ENCODE measurements at places on chromosomes 5 and 9. TPM values are rescaled to one million over a fixed set of nuclear protein-coding genes. Genes with fewer than 3 reads are reported as not detected.

- DNase-seq: no peak
Measured at GRCh38 chr9:124196814-124197176, 61.0 kb upstream of the NEK6 start.

- no peak for DNase-seq
Measured at GRCh38 chr9:21841133-21841532, 38.7 kb downstream of the MTAP start.

- DNase-seq: no peak
Measured at GRCh38 chr9:132241840-132242620, 80.2 kb downstream of the NTNG2 start.

The CYSTM1 gene
- 16.0 TPM for total RNA-seq

The PTGER4 gene
- not detected for total RNA-seq

The UGT3A2 gene
- not detected for total RNA-seq

- DNase-seq: no peak
Measured at GRCh38 chr5:127367029-127367428, 76.4 kb downstream of the MEGF10 start.
